ENCODE measurements at places on chromosomes 1 and 21.

DNA sequence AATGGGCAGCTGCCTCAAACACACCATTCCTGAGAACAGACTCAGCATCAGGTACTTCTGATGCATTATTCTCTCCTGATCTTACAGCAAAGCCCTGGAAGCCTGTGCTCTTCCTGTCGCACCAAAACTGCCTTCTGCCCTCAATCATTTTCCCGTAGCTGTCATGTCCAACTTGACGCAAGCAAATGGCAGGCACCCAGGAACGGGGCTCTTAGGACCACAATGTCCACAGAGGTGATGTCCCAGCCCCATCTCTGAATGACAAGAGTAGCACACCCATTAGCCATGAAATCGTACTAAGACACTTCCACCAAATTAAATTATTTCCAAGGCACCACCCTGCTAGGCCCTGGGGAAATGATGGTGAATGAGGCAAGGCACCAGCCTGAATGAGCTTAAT is 47.1 kb downstream of the PTPN14 start:
- DNase-seq, result no peak

- DNase-seq, result no peak
Measured at GRCh38 chr1:30822006-30822405, 64.4 kb upstream of the LAPTM5 start.

- DNase-seq, result no peak
Measured at GRCh38 chr1:99352821-99353220, 88.5 kb downstream of the PLPPR4 start.

GRCh38 chr1:5570931-5571330 is 421.3 kb downstream of the NPHP4 start:
- no peak for DNase-seq

GRCh38 chr1:21834094-21834493 is 22.0 kb downstream of the LDLRAD2 start:
- no peak for DNase-seq

- DNase-seq, result no peak
Measured at GRCh38 chr1:203082571-203083462, 3.0 kb downstream of the MYOG start.

GRCh38 chr1:56754708-56755479 is 64.3 kb downstream of the FYB2 start:
- DNase-seq, result no peak

GRCh38 chr1:96559181-96559580 is 162.4 kb upstream of the PTBP2 start:
- DNase-seq, result no peak
